NCI-H82 (cell line): ENCODE measurements at places on chromosomes 13 and 19.

- no peak for DNase-seq
These were observed 33.1 kb downstream of the MYO16 start for GRCh38 chr13:108662528-108662927.

- DNase-seq: no peak
These were observed 165.5 kb downstream of the POSTN start for GRCh38 chr13:37433086-37433485.

GRCh38 chr13:90773681-90774080 lies 573.8 kb upstream of the MIR17HG start:
- no peak for DNase-seq

DNA sequence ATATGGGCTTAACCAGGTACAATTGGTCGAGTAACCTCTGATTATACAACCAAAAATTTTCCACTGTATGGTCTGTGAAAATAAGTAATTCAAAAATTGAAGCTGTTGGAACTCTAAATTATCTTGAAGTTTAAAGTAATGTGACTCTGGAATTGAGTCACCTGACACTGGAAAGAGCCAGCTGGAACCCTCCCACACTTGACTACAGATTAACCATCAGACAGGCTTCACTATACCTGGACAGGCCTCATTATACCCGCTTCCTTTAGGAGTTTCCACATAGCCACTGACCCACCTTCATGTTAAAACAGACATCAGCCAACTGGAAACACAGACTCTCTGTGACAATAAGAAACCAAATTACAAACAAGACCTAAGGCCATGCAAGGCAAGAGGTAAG lies 1.3 kb downstream of the ZNF433 start:
- no peak for DNase-seq

DNA sequence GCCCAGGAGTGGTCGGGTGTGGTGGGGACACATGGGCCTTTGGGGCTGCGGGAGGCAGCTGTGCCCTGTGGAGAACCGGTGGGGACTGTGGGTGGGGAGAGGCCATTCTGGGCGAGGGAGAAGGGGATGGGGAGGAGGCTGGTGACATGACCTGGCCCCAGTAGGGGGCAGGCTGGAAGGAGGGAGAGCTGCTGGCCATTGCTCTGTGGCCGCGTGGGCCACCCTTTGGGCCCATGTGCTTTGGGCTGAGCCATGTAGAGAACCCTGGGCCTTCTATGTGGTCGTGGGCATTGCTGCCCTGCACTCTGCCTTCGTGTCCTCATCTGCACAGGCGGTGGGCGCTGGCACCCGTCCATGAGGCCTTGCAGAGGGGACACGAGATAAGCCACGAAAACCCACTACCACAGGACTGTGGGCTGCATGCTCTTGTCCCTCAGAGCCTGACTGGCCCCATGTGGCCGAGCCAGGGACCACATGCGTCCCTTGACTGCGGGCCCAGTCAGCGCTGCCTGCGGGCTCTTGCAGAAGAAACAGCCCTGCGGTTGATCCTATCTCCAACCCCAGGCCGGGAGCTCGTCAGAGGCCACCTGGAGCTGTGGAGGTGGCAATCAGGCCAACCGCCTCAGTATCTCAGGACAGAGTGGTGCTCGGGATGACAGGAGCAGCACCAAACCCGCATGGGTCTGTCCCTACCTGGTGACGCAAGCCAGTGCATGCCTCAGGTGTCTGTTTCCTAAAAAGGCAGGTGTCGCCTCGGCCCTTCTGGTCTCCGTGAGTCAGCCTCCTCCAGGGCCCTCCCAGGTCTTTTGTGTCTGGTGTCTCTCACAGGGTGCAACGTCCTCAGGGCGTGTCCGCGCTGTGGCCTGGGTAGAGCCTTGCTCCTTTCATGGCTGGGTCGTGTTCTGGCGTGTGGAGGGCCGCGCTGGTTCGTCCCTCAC lies 14.3 kb downstream of the FZR1 start:
- DNase-seq: no peak

GRCh38 chr19:46147166-46147740 lies 785 bp upstream of the IGFL2 start:
- no peak for DNase-seq

DNA sequence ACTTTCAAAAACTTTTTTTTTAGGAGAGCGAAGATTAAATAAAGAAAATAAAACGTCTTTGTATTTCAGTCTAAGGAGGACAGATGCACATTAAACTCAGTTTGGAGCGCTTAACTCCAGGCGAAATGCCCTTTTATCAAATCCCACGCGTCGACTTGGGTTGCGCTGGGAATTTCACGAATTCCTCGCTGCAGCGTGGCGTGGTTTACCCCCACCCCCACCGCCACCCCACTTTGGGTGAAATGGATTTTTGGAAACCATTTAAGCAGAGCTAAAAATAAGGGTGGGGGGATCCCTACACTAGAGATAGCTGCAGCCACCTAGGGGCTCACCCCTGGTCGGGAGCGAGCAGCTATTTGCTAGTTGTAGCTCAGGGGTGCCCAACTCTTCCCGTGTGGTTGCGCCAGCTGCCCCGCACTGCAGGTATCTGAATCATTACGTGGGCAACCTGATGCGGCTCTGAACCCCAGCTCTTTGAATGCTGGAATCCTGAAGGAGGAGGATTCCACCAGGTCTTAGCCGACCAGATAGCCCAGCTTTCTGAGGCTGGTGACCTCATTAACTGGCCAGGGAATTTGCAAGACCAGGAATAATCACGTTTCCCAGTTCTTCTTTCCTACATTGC lies 6.5 kb upstream of the TSHZ3 start:
- no peak for DNase-seq

- no peak for DNase-seq
These were observed 11.3 kb upstream of the RFC3 start for GRCh38 chr13:33806470-33807248.

GRCh38 chr13:82147526-82147925 lies 1734.7 kb downstream of the SLITRK1 start:
- DNase-seq: no peak

DNA sequence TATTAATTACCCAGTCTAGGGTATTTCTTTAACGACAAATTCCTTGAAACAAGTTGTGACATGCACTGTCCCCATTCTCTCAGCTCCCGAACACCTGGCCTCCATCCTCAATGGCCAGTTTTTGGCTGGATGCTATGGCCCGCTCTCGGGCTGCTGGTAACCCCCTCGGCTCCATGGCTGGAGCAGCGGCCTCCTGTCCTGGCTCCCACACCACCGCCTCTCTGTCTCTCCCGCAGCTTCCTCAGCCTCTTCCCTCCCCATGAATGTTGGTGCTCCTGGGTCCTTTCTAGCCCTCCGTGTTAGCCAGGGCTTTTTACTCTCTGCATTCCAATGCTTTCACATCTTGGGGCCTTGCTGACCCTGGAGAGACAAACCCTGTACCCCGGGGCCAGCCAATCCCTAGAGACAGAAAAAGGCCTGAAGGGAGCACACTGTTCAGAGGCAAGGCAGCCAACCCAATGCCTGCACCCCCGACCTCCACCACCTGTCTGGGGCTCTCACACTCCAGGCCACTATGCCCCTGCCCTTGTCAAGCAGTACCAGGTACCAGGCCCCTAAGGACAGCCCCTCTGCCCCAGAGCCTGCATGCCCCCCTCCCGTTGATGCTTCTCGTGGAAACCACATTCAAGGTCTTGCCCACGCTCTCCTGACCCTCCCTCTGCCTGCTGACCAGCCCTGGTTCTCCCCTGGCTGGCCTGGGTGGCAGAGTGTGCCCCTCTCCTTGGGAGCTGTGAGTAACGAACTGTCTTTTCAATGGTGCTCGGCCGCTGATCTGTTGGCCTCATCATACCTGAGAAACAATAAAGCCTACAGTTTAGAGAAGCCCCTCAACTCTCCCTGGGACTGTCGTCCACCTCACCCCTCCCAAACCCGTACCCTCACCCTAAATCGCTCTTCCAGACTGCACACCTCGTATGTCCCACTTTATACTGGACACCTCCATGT lies 86.9 kb upstream of the GPR183 start:
- no peak for DNase-seq

- peak; percentile 96 for DNase-seq
These were observed 36.5 kb upstream of the ZNF527 start for GRCh38 chr19:37334179-37335071.

- peak; percentile 64 for DNase-seq
These were observed 22.5 kb downstream of the DHRS12 start for GRCh38 chr13:51781246-51782022.

GRCh38 chr19:31459430-31459829 lies 110.2 kb upstream of the TSHZ3 start:
- peak; percentile 6 for DNase-seq

GRCh38 chr19:13803038-13803437 lies 7.8 kb downstream of the ZSWIM4 start:
- no peak for DNase-seq

GRCh38 chr19:12913851-12914690 lies 5.0 kb downstream of the SYCE2 start:
- peak; percentile 60 for DNase-seq

- no peak for DNase-seq
These were observed 76.5 kb upstream of the RNF113B start for GRCh38 chr13:98253526-98253925.

DNA sequence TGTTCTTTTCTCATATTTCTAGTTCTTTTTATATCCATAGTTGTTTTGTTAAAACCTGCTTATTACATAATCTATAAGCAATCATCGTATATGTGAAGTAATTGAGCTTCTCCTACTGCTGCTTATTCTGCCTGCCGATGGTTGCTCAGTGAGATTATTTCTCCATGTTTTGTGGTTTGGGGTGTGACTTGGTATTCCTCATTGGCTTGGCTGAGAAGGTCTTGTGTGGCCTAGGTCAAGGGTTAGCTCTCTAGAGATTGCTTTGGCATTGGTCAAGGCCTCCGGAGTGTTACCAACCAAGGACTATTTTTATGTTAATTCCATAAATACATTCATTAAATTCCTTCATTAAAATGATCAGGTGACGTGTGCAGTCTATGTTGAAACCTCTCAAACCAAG lies 302.8 kb downstream of the MYO16 start:
- DNase-seq: no peak

DNA sequence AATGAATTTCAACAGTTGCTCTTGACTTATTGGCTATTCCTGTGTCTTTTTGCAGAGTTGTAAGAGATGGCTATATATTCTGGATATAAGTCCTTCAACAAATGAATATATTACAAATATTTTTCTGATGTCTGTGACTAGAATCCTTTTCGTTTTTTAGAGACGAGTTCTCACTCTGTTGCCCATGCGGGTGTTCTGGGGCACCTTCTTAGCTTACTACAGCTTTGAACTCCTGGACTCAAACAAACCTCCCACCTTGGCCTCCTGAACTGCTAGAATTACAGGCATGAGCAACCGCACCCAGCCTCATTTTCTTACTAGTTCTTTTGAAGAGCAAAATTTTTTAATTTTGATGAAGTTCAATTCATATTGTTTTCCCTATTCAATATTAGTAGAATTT lies 287.8 kb downstream of the LIG4 start:
- DNase-seq: no peak

- DNase-seq: no peak
These were observed 1.3 kb upstream of the DCAF15 start for GRCh38 chr19:13951043-13951442.

GRCh38 chr19:43290568-43291359 lies 21.4 kb upstream of the PSG9 start:
- DNase-seq: no peak

GRCh38 chr13:50070186-50070585 lies 54.9 kb downstream of the KCNRG start:
- DNase-seq: no peak

DNA sequence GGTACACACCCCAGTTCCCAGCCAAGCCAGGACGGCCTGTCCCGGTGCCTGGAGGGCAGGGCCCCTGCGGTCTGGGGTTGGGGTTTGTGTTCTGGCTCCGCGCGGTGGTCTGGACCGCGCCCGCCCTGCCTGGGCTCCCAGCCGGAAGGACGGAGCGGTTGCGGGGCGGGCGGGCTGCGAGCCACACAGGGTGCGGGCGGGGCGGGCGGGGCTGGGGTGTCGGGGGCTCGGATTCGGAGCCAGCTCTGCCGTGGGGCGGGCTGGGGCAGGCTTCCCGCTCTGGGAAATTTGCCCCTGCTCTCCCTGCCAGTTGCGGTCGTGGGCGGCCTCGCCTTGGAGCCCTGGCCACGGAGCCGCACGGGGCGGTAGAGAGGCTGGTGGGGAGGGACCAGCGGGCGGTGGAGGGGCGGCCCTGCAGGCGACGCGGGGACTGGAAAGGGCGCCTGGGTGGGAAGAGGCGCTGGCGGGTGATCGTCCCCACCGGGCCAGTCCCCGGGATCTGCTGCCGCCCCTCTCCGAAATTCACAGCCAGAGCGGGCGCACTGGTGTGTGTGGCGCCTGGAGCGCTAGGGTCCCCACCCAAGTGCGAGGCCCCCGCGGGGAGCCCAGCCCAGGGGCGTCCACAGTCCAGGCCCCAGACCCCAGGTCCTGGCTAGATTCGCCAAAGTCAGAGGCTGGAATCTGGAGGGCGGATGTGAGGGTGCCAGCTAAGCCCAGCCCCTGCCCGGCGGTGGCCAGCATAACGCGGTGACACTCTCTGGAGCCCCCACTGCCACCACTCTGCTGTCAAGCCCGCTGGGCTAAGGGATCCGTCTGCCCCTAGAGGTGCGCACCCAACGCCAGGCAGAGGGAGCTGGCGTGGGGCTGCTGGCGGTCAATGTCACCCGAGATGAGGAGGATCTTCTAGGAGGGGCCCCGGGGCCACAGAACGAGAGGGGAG lies 11.0 kb upstream of the ZNF492 start:
- DNase-seq: no peak

- peak; percentile 98 for DNase-seq
These were observed 115.5 kb downstream of the CYSLTR2 start for GRCh38 chr13:48769107-48769704.

GRCh38 chr13:51919531-51919930 lies 57.8 kb downstream of the CCDC70 start:
- no peak for DNase-seq

GRCh38 chr13:66530686-66531085 lies 699.5 kb downstream of the PCDH9 start:
- no peak for DNase-seq

GRCh38 chr13:99357131-99357596 lies 50.0 kb upstream of the GPR183 start:
- no peak for DNase-seq

- DNase-seq: no peak
These were observed 351.3 kb downstream of the SLITRK1 start for GRCh38 chr13:83531022-83531421.

DNA sequence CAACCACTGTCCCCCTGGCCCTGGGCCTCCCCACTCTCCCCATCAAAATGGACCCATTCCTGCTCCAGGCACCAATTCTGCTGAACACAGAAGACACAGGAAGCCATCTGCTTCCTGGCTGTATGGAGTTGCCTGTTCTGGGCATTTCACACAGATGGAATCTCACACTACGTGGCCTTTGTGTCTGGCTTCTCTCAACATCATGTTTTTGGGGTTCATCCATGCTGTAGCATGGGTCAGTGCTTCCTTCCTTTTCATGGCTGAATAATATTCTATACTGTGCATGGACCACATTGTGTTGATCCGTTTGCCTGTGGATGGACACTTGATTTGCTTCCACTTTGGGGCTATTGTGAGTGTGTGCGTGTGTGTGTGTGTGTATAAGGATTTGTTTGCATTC lies 15.0 kb upstream of the KLF2 start:
- no peak for DNase-seq

- DNase-seq: no peak
These were observed at the start of gene IL12RB1 for GRCh38 chr19:18086590-18087138. Gene IL12RB1, minus strand, starts transcription at chr19:18086934. Its CDS starts 111 bp downstream, at chr19:18086823.

GRCh38 chr19:47467914-47468313 lies 3.8 kb downstream of the SLC8A2 start:
- no peak for DNase-seq
